Ammon's horn (tissue), 1 donor: ENCODE measurements at places on chromosomes 2 and 18.

- DNase-seq, result no peak
Measured at GRCh38 chr2:150938527-150938926, 323.1 kb downstream of the RBM43 start.

DNA sequence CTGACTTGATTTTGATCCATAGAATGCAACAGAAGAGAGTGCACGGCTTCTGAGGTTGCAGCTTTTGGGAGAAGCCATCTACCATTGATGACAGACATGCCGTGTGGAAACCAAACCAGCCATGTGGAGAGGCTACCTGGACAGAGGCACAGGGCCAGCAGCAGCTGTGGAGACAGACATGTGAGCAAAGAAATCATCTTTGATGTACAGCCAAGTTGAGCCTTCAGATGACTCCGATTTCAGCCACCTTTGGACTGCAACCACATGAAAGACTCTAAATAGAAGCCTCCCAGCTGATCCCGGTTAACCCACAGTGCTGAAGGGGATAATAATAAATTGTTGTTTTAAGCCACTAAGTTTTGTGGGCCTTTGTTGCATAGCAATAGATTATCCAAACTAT is 54.2 kb downstream of the TSN start:
- no peak for DNase-seq

DNA sequence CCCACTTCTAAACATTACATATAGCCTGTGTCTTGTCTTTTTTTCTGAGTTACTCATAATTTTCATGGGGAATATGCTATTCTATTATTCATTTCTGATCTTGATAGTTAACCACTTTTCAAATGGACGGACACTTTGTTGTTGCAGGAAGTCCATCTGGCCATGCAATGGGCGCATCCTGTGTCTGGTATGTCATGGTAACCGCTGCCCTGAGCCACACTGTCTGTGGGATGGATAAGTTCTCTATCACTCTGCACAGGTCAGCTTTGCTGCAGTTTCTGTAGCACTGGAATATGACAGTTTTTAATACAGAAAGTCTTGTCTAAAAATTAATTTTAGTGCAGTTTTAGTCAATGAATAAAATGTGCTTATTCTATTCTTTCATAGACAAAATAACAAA is 3.3 kb downstream of the G6PC2 start:
- DNase-seq, result no peak

- no peak for DNase-seq
Measured at GRCh38 chr2:162478721-162479129, 134.8 kb downstream of the GCA start.

DNA sequence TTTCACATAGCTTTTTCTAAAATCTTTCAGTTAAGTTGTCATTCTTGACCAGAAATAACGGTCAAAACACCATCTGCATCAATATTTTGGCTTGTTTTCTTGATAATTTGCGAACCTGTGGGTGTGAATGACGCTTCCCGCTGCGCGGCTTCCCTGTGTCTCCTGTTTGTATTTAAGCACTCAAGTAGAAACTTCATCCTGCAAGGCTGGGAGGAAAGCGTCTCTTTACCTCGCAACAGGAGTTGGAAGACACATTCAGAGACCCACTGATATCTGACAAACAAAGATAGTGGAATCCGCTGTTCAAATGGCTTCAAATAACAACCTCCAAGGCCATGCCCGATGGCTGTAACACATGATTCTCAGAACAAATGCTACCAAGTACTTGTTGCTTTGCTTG is 704.9 kb downstream of the DCDC2C start:
- no peak for DNase-seq

GRCh38 chr2:223108351-223109050 is 56.5 kb downstream of the KCNE4 start:
- no peak for DNase-seq

- DNase-seq, result no peak
Measured at GRCh38 chr2:75960472-75961009, 249.8 kb upstream of the GCFC2 start.

GRCh38 chr18:34870555-34871310 is 160.6 kb downstream of the DTNA start:
- DNase-seq, result no peak

DNA sequence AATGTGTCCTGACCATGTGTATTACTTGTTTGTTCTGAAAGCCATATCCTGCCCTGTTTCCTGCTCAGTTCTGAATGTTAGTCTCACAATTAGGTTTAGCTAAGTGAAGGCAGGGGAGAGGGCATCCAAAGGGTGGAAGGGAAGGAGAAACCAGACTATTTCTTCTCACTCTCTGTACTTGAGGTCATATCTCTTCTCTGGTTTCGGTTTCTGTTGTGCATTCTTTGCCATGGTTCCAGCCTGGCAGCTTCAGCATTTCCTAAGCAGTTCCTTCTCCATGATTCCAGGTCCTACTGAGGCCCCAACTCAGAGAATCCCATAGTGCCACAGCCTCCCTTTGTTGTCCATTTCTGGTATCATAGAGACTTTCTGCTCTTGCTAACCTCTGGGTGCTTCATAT is 40.3 kb upstream of the HNMT start:
- DNase-seq, result no peak

GRCh38 chr2:21021430-21021829 is 22.4 kb downstream of the APOB start:
- DNase-seq, result no peak

- no peak for DNase-seq
Measured at GRCh38 chr2:67046591-67046990, 350.5 kb upstream of the ETAA1 start.

DNA sequence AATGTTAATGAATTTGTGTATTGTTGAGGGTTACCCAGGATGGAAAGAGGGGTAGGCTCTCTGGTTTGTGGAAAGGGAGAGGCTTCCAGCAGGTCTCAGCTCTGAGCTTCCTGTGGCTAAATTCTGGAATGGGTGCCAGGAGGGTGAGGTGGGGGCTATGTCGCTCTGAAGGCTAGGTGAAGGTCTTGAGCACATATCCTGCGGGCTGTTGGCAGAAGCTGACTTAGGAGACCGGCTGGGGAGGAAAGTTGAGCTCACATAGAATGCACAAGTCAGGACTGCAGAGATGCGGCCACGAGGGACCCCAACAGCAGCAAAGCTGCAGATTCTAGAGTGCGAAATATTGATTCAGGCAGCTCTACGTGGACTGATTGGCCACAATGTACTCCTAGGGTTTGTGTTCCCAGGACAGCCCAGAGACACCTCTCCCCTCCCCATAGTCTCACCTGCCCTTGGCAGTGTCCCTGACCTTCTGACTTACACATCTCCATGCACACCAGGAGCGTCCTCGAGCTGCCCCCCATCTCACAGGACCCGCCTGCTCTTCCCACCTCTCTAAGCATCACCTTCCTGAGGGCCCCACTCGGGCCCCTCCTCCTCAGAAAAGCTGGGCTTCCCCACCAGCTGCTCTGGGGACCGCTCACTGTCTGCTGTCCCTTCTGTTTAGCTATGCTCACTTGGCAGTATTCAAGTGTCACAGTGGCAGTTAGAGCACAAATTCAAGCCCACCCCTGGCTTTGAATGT is 72.6 kb downstream of the ALK start:
- no peak for DNase-seq

GRCh38 chr2:64982311-64982857 is 6.8 kb upstream of the SLC1A4 start:
- DNase-seq, result no peak

- DNase-seq, result no peak
Measured at GRCh38 chr18:48640566-48641270, 101.9 kb downstream of the CTIF start.

DNA sequence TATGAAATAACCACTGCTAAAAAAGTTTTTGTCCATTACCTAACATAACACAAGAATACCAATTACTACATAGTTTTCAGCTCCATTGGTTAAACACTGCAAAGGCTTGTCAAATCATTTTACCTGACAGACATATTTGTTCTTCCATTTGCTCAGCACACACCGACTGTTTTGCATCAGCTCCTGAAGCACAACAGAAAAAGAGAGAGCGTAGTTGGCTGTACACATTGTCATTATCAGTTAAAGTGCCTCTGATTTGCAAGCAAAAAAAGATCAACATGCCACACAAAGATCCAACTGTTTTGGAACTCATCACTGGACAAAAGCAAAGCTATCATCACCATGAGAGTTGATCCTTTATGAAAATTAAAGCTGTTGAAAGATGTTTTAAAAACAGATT is 103.8 kb downstream of the WDPCP start:
- peak; percentile 36 for DNase-seq

DNA sequence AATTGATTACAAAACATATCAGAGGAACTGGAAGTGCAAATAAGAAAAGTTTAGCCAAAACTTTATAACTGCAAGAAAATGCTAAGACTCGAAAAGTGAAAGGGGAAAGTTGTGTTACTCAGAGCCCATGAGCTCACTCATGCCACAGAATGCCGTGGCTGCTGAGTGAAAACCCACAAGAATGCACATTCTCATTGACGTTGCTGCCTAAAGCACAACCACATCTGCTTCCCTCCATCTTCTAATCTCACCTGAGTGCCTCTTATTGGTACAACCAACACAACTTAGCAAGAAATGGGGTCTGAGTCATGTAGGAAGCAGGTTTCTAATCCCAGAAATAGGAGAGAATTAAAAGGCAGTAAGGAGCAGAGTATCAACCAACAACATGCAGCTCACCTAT is 259.7 kb downstream of the LNPK start:
- no peak for DNase-seq

- DNase-seq, result no peak
Measured at GRCh38 chr2:195779491-195779890, 122.5 kb downstream of the SLC39A10 start.

- DNase-seq, result peak; percentile 84
Measured at GRCh38 chr2:74334931-74335333, 8.3 kb downstream of the SLC4A5 start.

DNA sequence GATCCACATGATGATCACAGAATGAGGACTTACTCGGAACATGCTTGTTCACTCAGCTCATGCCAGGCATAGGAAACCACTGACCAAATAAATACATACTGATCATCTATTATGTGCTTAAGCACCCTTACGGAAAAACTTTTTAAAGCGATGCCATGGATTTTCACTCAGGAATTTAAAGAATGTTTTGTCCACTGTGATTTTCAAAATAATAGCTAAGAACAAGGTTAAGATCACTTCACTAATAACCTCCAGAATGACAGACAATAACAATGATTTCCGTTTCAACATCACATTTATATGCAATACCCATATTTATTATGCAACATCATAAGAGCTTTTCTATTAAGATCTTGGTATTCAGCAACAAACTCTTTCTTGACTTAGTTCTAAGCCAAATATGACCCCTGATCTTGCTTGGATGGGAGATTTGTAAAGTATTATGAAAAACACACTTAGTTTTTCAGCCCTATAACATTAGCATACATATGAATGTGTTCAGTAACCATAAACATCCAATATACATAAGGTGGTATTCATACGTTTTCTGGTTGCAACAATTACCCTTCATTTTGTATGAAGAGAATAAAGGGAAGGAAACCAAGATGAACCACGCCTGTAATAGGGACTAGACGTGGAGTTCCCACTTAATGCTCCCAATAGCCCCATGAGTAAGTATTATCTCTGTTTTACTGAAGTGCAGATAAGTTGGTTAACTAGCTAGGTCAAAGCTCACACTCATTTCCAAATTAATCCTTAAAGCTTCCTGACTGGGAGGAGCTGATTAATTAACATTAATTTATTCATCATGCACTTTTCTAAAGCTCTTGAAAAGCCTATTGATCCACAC is 1.9 kb downstream of the CD302 start:
- no peak for DNase-seq

DNA sequence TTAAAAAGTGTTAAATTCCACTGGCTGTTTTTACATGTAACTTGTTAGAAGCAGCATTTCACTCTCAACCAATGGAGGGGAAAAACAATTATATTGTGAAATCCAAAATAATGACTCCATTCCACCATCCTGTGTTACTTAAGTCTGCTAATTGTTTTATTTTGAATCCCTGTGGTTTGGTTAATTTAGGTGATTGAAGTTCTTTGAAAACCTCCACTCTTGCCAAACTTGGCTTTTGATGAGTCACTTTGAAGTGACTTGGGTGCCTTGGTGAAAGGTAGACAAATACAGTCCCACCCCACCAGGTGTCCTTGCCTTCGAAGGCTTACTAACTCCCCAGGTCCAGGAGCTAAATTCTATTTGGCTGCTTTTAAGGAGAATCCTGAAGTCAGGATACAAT is 1303.8 kb upstream of the NRXN1 start:
- no peak for DNase-seq

DNA sequence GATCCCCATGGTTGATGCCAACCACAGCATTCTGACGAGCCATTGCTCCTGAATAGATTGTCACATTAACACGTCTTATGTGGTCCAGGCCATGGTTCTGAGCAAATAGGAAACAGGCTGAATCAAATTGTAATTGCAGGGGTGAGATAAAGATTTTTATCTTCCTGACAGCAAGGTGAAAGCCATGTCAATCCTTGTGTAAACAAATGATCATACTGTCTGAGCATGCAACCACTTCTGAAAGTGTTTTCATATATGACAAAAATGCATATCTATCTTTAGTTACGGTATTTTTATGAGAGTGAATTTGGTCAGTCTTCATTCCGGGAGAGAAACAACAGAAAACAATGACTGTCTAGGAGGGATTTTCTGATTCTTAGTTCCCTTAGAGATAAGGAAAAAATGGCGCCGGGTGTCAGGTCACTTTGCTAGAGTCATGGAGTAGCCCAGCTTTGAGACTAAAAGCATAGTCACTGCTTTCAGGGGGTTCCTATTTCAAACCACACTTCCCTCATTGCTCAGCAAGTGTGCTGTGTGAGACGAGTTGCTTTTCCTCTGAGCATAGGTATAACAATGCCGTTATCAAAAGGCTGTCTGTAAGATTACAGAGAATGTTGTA is 958.9 kb downstream of the DCDC2C start:
- no peak for DNase-seq

GRCh38 chr2:134348239-134348638 is 94.4 kb downstream of the MGAT5 start:
- no peak for DNase-seq

DNA sequence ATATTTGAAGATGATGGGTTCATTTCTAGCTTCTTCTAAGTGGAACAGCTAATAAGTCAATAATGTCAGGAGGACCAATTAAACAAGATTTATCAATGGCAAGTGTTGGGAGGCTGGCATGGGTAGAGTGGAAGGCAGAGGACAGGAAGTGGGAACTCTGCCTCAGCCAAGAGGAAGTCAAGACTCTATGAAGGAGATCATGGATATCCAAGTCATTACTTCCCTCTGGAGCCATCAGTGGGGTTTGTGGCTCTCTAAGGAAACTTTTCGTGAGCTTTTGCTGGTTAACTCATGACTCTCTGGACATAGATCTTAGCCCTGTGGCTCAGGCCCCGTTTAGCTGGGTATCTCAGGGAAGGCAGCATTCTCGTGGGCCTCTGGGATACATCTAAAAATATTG is 410.4 kb upstream of the ID2 start:
- no peak for DNase-seq

- no peak for DNase-seq
Measured at GRCh38 chr2:237901932-237902850, 42.8 kb downstream of the RAMP1 start.

- DNase-seq, result no peak
Measured at GRCh38 chr2:29760008-29760407, 161.4 kb downstream of the ALK start.
